Cardiac muscle cell (in vitro differentiated cells and primary cell): ENCODE measurements at places on chromosomes 13 and 19.

DNA sequence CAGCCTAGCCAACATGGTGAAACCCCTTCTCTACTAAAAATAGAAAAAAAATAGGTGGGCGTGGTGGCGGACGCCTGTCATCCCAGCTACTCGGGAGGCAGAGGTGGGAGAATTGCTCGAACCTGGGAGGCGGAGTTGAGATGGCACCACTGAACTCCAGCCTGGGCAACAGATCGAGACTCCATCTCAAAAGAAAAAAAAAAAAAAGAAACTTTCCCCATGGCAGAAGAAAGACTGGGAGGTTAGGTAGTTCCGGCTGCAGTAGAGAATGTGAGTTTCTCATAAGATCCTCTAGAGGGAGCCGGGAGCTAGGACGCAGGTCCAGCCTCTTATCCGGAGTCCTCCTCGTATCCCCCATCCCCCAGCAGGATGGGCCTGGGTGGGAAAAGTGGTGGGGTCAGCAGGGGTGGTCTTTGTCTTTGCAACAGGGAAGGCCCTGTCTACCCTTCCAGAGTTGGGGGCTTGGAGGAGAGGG lies 13.2 kb upstream of the CREB3L3 start:
- peak; percentile 74 for DNase-seq

GRCh38 chr19:8451885-8452284 lies 7.1 kb downstream of the HNRNPM start:
- DNase-seq, result no peak

DNA sequence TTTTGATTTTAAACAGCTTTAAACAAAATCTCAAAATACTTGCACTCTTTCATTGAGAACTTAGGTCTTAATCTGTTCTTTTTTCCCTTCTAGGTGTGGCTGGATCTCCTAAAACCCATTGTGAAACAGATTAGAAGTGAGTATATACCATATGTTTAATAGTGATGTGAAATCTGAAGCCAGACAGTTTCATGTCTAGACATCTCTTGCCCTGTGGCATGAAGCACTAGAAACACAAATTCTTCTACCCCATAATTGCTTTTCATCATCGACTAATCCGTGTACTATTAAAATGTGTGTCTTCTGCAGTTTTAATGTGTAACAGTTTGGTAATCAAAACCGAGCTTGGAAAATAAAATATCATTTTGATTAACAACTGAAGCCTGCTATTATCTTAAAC lies 188.2 kb upstream of the RNF113B start:
- no peak for DNase-seq

- no peak for DNase-seq
These were observed 3.3 kb upstream of the KLK15 start for GRCh38 chr19:50836543-50837195.

DNA sequence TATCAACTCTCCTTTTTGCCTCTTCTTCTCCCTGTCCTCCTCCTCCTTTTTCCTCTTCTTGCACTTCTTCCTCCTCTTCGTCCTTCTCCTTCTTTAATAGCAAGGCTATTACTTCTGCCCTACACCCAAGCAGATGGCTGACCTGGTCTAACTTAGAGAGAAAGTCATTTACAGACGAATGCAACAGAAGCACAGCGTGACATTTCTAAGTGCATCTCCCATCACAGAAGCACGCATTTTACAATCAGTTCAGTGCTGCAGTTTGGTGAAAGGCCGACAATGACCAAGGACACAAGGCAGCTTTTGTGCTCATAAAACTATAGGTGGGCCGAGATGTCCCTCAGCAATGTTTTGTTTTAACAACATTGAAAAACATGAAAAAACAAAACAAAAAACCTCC lies 231.5 kb downstream of the FGF14 start:
- no peak for DNase-seq

DNA sequence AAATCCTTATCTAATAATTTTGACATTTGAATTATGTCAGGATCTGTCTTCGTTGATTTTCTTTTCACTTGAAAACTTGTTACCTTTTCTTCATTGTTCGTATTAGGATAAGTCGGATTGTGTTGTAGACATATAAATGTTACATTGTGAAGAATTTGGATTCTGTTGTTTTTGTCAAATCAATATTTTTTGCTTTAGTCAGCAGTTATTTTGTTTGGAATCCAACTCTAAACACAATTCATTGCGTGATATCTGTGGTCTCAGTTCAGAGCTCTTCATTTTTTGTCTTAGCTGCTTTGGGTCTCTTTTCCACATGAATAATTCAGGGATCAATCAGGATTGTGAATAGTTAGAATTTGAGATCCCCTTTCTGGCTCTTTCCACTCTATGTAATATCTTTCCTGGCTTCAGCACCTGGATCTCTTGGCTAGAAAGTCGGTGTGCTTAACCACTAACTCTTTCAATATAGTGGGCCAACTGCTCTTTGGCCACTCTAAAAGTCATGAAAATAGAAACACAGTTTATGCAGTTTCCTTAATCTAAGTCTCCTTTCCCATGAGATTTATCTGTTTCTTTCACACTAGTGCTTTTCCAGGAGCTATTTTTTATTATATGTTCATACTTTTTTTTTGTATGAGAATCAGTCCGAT lies 2494.2 kb upstream of the PCDH20 start:
- DNase-seq, result no peak
